ENCODE measurements at places on chromosomes 16 and 17.

- no peak for DNase-seq
Observed at GRCh38 chr17:48577330-48577945, 712 bp downstream of the HOXB4 start.

- no peak for DNase-seq
Observed at GRCh38 chr17:59151006-59151405, 4.0 kb downstream of the SKA2 start.

DNA sequence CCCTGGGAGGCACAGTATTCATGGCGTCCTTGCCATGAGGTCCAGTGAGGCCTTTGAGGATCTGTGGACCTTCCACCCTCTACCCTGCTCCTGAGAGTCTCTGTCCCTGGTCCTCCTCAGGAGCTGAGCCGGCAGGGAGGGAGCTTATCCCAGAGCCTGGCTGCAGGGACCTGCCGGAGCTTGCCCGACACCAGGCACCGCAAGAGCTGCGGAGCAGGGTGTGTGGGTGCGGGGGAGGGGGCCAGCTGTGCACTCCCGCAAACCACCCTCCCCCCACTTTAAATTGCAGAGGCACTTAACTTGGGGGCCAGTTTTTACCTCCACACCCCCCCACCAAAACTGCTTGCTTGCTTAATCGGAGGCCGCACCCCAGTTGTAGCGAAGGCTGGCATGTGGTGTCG, 609 bp upstream of the ZNF750 start:
- DNase-seq = no peak

- no peak for DNase-seq
Observed at GRCh38 chr17:30557916-30558685, 80.9 kb downstream of the GOSR1 start.

DNA sequence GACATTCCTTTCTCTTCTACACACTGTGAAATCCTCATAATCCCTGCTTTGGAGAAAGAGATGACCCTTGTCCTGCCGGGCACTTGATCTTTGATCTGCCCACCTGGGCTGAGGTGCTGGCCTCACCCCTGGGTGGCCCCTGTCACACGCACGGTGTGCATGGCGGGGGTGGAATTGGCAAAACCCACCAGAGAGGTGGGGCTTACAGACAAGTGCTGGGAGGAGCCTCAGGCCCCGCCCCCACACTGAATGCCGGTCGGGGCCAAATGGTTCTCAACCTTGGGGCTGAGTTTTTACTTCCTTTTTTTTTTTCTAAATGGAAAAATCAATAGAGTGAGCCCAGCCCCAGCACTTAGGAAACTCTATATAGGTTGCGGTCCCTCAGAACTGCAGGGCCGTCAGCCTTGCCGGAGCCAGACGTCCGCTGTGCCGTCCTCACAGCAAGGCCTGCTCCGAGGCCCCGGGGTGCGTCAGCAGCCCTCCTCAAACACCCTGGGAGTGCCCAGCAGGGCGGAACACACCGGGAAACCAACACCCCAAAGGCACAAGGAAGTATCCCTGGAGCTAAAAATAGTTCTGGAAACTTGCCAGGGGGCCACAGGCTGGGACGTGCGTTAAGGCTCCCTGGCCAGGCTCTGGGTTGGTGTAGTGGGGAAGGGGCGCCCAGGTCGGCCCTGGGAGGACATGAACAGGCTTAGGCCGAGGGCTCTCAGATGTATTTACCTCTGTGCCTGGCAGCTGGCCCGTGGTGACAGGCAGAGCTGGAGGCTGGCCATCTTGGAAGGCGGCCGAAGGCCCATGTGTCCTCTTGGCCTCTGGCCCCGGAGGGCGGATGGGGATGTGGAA, 11.0 kb downstream of the GPRC5C start:
- DNase-seq = no peak

DNA sequence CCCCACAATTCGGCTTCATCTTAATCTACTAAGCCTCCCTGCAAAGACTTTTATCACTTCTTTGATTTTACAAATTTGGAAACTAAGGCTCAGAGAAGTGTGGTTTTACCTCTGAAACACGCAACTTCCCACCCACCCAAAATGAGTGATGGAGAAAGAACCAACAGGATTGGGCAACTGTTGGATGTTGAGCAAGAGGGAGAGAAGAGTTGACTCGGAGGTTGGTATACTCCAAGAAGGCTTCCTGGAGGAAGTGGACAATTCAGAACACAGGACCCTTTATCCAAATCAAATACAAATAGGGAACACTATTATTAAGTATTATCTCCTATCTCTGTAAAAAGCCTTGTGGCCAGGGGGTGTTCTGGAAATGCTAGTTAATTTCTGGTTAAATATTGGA, 323.0 kb downstream of the C16orf95 start:
- DNase-seq = no peak

DNA sequence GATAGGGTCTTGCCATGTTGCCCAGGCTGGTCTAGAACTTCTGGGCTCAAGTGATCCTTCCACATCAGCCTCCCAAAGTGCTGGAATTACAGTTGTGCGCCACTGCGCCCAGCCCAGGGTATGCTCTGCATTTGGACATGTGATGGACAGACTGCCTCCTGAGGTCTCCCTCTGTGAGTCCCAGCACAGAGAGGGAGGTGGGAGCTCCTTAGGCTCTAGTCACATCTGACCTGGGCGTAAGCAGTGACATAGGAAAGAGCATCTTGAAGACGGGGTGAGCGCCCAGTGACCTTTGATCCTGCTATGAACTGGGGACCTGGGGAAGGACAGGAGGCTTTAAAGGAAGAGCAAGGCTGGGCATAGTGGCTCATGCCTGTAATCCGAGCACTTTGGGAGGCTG, 2.2 kb upstream of the GFAP start:
- DNase-seq = no peak

GRCh38 chr17:64357191-64357981, 33.3 kb downstream of the PECAM1 start:
- no peak for DNase-seq

DNA sequence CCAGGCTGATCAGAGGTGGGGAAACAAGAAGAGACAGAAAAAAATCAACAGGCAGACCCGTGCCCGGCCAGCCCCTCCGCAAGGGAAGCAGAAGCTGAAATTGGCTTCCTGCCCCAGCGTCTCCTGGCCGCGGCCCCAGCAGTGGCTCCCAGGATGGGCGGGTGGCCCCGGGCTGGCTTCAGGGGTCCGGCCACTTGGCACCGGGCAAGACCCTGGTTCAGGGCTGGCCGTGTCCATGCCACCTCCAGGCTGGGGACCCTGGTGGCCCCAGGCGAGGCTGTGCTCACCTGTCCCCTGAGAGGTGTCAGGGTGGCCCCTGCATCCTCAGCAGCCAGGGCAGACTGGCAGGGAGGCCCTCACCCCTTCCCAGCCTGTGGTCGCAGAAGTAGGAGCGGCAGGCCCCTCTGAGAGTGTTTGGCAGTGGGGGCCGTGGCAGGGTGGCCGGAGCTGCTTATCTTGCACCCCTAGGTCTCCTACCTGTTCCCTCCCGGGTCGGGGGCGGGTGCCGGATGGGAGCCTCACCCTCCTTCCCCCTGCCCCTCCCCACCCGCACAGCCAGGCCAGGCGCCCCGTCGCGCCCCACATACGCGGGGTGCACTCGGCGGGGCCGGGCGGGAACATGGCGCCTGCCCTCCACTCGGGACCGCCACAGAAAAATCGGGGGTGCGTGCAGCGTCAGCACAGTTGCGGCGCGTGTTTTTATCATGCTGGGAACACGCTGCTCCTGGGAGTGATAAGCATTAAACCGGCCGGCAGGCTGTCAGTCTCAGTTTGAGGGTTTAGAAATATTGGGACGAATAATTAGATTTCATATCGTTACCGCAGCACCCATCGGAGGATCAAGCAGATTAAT, 46.7 kb upstream of the ZC3H18 start:
- DNase-seq = no peak

DNA sequence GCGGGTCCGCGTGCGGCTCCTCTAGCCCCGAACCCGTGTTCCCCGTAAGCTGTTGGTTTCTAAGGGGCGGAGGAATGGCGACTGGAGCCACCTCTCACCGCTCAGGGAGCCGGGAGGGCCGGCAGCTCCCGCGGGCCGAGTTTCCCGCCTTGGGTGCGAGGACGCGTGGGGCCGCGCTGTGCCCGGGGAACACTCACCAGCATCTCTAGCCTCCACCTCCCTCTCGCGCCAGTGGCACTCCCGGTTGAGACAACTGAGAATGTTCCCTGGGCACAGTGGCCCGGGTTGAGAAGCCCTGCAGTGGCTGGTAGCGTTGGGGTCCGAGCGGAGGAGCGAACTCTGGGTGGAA, 560 bp downstream of the TELO2 start:
- DNase-seq = no peak

DNA sequence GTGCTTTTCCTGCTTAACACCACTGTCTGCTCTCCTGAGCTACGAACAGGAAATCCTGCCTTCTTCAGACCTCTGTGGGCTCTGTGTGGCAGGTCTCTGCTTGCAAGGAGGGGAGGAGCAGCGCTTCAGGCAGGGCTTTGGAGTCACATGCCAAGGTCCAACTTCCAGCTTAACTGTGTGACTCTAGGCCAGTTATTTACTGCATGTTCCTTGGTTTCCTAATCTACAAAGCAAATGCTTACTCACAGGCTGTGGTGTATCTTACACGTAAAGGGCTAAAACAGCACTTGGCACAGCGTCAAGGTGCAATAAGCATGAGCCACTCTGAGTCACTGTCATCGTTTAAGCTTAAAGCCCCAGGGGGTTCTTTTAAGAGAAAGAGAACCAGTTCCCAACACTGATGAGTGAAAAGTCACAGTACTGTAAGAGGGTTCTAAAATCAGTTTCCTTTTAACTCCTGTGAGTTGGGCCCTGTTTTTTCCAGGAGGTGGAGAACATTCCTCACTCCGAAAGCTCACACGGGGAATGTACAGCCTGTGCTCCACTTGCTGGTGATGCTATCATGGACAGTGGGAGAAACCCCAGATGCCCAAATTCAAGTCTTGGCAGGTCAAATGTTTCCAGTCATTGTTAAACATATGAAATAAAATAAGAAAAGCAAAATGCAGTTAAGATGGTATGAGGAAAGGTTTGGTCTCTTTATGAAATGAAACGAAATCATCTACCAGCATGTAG, 54.1 kb upstream of the BCAR1 start:
- peak; percentile 28 for DNase-seq

- no peak for DNase-seq
Observed at GRCh38 chr17:14330492-14330962, 29.6 kb downstream of the HS3ST3B1 start.

DNA sequence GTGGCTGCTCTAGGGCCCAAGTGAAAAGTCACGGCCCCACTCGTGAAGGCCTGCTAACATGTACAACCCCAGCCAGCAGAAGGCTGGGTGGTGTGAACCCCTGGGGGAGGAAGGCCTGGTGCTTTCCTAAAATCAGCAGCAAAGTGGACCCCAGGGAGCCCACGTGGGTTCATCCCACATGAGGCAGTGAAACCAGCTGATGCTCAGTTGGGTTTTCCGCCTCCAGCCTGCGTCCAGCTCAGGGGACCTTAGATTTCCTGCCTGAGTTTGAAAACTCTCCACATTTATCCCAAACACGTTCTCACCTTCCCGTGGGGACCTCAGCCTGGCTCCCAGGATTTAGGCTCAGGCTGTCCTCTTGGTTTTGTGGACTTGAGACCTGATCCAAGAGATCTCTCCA, 85.8 kb downstream of the SOCS1 start:
- no peak for DNase-seq

DNA sequence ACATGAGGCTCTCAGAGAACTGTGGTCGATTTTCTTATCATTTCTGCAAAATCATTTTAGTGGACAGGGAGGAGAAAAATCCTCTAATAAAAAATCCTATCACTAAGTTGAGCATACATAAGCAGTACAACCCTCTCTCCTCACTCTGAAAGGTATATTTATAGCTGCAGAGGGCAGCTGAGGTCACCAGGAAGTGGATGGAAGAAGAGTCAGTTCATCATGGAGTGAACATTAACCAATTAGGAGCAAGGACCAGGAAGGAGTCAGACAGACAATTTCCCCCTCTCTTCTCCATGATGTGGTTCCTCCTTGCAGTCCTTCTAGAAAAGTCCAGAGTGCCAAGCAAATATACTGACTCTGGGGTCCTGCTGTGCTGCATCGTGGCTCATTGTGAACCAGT, 253.7 kb downstream of the TOX3 start:
- no peak for DNase-seq

DNA sequence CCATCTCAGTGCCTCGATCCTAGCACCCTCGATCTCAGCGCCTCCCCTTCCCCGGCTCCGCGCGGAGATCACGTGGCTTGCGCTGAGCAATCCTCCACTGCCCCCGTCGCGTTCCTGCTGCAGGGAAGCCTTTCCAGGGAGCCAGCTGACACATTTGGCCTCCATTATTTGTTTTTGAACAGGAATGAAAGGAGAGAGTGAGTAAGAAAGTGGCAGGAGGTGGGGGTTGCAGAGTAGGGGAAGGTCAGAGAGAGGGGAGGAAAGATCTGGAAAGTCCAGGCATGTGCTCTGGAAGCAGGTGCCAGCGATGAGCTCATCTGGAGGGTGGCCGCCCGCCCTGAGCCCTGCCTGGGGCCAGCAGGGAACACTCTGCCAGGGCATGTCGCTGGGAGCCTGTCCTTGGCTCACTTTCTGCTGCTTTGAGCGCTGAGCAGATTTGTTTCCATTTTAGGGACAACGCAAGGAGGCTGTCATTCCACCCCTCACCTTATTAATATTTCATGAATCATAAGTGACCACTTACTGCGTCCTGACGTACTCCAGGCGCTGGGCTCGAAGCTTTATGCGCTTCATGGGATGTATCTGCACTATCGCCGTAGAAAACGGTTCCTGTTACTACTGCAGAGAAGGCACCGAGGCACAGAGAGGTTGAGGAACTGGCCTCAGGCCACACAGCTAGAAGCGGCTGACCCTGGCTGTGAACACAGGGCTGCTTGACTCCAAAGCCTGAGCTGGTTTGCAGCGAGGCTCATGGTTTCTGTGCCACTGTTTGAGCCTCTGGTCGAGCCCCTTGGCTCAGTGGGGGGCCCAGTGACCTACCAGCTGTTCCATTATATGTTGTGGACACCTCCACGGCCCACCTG, 283.1 kb downstream of the SEC14L1 start:
- DNase-seq = no peak

DNA sequence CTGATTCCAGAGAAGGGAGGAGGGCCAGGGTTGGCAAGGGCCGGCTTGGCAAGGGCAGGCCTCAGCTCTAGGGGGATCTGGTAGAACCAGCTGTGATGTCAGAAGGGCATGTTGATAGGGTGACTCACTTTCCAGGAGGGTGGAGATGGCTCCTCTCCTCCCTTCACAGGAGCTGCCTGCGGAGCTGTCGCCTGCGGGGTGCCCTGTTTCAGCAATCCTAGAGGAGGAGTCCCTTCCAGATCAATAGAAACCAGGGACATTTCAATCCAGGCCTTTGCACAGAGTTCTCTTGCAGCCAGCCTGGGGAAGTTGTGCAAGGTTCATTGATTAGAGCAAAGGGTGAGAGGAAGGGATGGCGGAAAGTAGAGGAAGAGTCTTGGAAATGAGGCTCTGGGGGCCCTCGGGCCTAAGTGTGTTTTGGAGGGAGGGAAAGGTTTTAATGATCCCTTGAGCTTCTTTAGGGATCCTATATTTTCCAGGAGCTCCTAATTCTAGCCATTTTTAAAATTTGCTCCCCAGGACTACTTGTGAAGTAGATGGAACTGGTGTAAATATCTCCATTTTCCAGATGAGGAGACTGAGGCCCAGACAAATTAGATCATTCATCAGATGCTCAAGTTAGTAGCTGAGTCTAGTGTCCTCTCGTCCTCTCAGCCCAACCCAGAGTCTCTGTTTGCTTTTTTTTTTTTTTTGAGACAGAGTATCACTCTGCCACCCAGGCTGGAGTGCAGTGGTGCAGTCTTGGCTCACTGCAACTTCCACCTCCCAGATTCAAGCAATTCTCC, 24.8 kb upstream of the CSNK2A2 start:
- no peak for DNase-seq

All from activated CD4-positive, CD25-positive, alpha-beta regulatory T cell (primary cell).